ENCODE measurements at places on chromosomes 13 and 19.

GRCh38 chr13:28044608-28045007, 55.8 kb downstream of the FLT3 start:
- DNase-seq, result peak; percentile 35

GRCh38 chr13:75055296-75055695, 426.7 kb downstream of the TBC1D4 start:
- no peak for DNase-seq

DNA sequence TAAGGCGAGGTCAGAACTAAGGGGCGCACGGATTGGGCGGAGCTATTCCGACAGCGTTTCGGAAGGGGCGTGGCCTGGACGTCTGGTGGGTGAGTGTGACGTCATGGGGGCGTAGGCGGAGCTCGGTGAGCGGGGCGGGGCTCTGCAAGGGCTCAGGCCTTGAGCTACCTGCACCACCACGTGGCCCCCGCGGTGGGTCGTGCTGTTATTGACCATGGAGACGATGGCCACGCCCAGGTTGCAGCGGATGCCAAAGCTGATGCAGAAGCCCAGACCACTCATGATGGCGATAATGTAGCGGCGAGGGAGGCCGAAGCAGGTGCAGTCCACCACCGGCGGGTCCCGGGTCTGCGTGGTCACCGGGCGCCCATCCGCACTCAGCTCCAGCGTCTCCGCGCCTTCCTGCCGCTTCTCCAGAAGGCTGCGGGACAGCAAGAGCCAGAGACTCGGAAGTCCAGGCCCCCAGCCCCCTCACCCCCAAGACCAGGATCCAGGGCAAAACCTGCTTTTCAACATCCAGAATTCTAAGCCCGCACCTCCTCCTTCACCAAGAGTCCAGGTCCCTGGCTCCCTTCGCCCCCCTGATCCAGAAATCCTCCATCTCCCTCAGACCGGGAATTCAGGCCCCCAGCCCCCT, 4.8 kb downstream of the SLC17A7 start:
- no peak for DNase-seq

DNA sequence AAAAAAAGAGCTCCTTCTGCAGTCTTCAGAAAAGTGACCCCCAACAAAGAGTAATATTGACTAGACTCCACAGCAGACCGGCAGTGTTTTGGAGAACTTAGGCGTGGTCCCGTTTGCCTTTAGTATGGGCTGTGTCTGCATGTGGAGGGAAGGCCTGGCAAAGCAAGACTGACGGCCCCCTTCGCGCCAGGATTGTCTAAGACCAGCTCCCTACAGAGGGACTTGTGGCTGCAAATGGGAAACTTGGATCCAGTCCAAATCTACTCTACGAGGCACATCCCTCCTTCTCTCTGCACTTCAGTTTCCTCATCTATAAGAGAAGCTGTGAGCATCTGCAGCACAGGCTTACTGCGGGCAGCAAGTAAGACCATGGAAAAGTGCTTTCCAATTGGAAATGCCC, 350.0 kb downstream of the ZNF536 start:
- DNase-seq, result no peak

DNA sequence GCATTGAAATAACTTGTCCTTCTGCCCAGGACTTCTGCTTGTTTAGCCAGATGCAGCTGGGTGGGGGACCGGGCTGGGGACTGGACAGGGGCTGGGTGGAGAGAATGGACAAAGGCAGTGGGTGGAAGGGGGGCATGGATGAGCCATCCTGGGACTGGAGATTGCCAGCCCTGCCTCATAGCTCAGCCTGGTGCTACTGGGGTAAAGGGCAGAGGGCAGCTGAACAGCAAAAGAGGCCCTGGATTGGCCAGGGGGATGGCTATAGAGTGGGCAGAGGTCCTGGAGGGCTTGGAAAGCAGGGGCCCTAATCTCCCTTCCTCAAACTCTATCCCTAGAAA, 17.7 kb upstream of the PLAUR start:
- DNase-seq, result no peak

GRCh38 chr13:39960191-39960590, 304.7 kb downstream of the COG6 start:
- DNase-seq, result no peak

GRCh38 chr19:22545751-22546150, 88.4 kb upstream of the ZNF492 start:
- DNase-seq, result no peak

GRCh38 chr13:29067306-29067945, 247.3 kb downstream of the MTUS2 start:
- no peak for DNase-seq

- peak; percentile 3 for DNase-seq
These were observed 278.7 kb downstream of the KLF5 start for GRCh38 chr13:73337532-73337931.

DNA sequence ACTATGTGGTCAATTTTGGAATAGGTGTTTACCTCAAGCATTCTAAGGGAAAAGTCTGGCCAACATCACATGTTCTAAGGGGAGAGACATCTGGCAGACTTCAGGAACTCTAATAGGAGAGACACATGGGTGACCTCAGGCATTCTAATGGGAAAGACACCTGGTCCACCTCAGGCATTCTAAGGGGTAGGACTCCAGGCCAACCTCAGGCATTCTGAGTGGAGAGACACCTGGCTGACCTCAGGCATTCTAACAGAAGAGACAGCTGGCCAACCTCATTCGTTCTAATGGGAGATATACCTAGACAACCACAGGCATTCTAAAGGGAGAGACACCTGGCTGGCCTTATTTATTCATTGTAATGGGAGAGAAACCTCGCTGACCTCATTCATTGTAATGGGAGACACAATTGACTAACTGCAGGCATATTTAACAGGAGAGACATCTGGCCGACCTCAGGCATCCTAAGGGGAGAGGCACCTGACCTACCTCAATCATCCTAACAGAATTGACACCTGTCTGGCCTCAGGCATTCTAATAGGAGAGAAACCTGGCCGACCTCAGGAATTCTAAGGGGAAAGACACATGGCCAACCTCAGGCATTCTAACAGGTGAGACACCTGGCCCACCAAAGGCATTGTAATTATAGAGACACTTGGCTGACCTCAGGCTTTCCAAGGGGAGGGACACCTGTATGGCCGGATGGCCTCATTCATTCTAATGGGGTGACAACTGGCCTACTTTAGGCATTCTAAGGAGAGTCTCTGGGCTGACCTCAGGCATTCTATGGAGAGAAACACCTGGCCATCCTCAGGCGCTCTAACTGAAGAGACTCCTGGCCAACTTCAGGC, 1346.8 kb downstream of the UQCRFS1 start:
- no peak for DNase-seq

DNA sequence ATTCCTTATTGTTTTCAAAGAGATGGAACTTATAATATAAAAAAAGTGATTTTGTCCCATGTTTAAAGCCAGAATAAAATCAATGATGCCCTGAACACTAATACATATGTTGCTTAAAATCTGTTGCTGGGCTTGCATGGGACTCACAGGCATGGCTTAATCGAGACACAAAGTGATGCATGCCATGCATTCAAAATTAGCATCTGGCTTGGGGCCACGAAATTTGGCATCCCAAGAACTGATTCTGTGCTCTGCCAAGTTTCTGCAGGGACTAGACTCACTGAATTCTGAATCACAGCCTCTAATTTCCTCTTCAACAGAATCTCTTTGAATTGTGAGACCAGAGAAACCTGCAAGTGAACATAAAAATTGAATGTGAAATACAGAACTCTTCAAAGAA, 109.2 kb downstream of the PCDH17 start:
- peak; percentile 1 for DNase-seq

- no peak for DNase-seq
These were observed at the start of gene ANKLE1 for GRCh38 chr19:17281391-17282304. Gene ANKLE1 (plus strand): TSS chr19:17281901. CDS start chr19:17281921, 20 bp downstream.

- DNase-seq, result no peak
These were observed 277.8 kb upstream of the SLITRK5 start for GRCh38 chr13:87393358-87393757.

GRCh38 chr13:42076309-42076713, 27.9 kb downstream of the DGKH start:
- peak; percentile 78 for DNase-seq

GRCh38 chr19:54905803-54906511, at the start of gene NCR1:
Gene NCR1 (plus strand): TSS chr19:54906148. CDS start chr19:54906188, 40 bp downstream.
- no peak for DNase-seq

GRCh38 chr13:51814825-51815650, 11.1 kb upstream of the DHRS12 start:
- peak; percentile 41 for DNase-seq

GRCh38 chr19:56066152-56067023, 54.7 kb downstream of the ZNF787 start:
- DNase-seq, result peak; percentile 32

- no peak for DNase-seq
These were observed 3.6 kb downstream of the DACH1 start for GRCh38 chr13:71863254-71863865.

DNA sequence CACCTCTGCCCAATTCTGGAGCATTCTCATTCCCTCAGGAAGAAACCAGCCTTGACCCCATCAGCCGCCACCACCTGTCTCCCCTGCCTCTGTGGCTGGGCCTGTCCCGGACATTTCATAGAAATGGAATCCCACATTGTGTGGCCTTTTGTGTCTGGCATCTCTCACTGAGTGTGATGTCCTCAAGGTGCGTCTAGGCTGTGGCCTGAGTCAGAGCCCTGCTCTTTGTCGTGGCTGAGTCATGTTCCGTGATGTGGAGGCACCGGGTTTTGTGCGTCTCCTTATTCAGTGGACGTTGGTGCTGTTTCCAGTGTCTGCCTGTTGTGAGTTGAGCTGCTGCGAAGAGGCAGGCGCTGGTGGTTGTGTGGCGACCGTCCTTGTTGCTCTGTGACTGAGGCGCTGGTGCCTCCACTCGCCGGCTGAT, 3.5 kb downstream of the FZR1 start:
- DNase-seq, result peak; percentile 52

DNA sequence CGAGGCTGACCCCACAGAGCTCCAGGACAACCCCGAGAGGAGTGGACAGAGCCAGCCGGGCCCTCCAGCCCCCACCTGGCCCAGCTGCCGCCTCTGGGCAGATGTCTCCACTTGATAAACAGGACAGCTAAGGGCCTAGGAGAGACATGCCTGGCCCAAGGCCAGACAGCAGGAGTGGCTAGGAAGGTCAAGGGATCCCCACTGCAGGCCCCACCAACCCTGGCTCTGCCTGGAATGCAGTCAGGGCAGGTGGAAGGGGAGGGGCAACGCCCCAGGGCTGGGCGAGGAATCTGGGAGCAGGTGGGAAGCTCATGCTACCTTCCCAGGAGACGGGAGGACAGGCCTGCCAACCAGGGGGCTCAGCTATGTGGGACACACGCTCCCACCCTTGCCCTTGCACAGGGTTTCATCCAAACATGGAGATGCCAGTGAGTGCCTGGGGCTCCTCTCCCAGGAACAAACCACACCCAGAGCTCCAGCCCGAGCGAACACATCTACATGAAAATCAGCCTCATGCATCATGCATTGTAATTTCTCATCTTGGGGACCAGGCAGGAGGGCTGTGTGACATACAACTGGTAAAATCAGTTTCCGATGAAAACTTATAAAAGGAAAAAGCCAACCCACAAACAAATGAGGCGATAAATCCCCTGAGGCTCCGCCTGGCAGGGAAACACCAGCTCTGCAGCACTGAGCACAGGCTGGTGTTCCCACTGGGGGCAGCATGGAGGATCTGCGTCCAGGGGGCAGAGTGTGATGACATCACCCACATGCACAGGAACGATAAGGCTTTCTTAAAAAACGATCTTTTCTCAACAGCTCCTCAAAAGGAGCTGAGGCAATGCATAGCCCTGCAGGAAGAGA, 25.0 kb downstream of the SH3GL1 start:
- DNase-seq, result peak; percentile 76

- DNase-seq, result no peak
These were observed 10.4 kb upstream of the ITM2B start for GRCh38 chr13:48222358-48223301.

- no peak for DNase-seq
These were observed 50.3 kb downstream of the ABCC4 start for GRCh38 chr13:95250961-95251360.

DNA sequence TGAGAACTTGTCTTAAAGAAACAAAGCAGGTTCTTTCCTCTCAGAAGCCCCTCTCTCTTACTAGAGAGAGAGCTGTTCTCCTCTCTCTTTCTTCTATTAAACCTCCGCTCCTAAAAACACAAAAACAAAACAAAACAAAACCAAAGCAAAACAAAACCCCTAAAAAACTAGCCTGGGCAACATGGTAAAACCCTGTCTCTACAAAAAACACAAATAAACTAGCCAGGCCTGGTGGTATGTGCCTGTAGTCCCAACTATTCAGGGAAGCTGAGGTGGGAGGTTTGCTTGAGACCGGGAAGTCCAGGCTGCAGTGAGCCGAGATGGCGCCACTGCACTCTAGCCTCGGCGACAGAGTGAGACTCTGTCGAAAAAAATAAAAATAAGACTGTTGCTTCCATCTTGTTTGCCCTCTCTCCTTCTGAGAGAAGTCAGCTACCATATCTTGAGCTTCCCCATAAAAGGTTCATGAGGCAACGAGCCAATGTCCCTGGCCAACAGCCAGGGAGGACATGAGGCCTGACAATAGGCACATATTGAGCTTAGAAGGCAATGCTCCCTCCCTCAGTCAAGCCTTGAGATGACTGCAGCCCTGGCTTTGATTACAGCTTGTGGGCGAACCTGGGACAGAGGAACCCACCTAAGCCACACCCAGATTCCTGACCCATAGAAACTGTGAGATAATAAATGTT, 17.5 kb upstream of the FLT3 start:
- DNase-seq, result peak; percentile 9

- DNase-seq, result peak; percentile 37
These were observed 79.2 kb downstream of the UBL3 start for GRCh38 chr13:29771247-29771646.

DNA sequence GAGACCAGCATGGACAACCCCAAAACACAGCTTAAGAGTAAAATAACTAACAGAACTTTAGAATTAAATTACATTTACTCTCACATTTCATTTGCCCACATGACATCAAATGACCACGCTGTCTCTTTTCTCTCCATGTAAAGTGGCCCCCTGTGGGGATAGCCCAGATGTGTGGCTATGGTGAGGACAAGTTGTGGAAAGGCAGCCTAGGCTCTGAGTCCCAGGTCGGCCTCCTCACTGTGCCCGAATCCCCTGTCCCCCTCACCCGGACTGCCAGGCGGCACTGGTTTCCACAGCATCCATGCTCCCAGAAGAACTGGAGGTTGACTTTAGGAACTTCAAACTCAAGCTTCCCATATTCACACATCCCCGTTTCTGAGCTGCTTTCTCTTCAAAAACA, 111.8 kb upstream of the UQCRFS1 start:
- DNase-seq, result no peak

- peak; percentile 12 for DNase-seq
These were observed 41.6 kb downstream of the HSPH1 start for GRCh38 chr13:31119966-31120700.

GRCh38 chr13:110572778-110573118, 11.2 kb upstream of the RAB20 start:
- DNase-seq, result no peak

- DNase-seq, result peak; percentile 45
These were observed 42.5 kb downstream of the DNM2 start for GRCh38 chr19:10760273-10760944.

DNA sequence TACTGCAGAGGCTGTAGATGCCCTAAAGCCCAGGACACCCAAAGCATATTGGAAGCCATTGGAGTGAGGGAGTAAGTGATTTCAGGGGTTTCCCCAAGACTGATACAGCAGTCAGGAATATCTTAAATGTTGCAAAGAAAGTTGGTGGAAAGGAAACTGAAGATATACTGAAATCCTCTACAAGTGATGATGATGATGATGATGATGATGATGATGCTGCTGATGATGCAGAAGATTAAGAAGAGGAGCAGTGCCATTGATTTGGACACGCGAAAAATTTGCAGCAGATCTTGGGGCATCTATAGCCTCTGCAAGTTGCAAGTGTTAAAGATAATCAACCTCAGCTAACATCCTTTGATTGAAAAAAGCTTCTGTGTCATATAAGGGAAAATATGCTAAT, 23.8 kb downstream of the ZNF44 start:
- no peak for DNase-seq

- no peak for DNase-seq
These were observed 271.3 kb downstream of the PCDH20 start for GRCh38 chr13:61144301-61144700.
